ENCODE measurements at places on chromosomes 12 and 14. TPM values are rescaled to one million over a fixed set of nuclear protein-coding genes. Genes with fewer than 3 reads are reported as not detected.

DNA sequence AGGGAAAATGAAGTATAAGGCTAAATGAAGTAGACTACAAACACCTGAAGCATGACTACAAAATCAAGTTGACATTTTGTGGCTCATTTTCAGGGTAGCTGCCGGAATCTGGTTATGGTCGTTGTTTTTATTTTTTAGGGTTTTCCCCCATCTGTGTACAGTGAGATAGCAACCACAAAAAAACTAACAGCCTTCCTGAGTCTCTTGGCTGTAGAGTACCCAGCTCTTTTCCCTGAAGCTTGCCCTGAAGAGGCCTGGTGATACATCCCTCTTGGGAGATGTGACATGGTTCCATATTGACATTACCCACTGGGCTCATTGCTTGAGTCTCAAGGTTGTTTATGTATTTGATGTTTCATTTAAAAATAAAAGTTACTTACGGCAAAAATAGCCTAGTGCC lies 424.0 kb downstream of the ZFP36L1 start:
- DNase-seq, result no peak

- DNase-seq, result no peak
These were observed 18.5 kb downstream of the ATL1 start for GRCh38 chr14:50578433-50578832.

DNA sequence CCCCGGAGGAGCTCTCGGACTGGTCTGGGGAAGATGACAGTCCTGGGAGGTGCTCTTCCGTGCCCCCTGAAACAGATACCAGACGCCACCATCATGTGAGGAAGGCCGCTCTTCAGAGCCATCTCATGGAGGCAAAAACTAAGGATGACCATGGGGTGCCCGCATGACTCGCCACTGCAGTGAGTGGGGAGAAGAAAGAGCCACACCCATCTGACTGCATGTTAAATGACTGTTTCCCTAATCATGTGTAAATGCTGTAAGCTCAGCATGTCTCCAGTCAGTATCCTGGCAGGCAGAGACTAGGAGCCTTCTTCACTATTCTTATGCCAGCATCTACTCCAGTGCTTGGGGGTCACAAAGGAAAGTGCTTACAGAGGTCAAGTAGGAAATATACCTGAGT lies 4.0 kb downstream of the STON2 start:
- no peak for DNase-seq

GRCh38 chr14:32627545-32628298 lies 298.6 kb downstream of the AKAP6 start:
- DNase-seq, result no peak

The NYNRIN gene
- total RNA-seq, result 6.3 TPM

The KERA gene
- total RNA-seq, result not detected
